ENCODE measurements at places on chromosomes 2 and 18.
A peak's percentile ranks its signal among the peaks of the same experiment; 100 is the strongest.

GRCh38 chr2:190323406-190323805 is 3.8 kb upstream of the HIBCH start:
- DNase-seq, result no peak

- no peak for DNase-seq
These were observed 736.5 kb downstream of the EPHA4 start for GRCh38 chr2:220835583-220835982.

DNA sequence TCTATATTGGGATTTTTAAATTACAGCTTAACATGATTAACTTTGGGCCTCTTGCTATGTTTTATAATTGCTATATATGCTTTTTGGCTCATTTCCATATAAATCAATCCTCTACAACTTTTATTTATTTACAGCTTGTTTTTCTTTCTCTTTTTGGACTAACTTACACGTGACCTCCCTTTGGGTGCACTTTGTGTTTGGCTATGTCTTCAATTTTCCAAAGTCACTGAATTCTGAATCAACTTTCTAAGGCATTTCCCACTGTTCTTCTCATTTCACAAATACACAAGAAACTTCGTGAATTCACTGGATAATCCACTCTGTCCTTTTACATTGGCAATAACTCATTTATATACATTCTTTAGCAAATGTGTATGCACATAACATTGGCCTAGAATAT is 5.4 kb upstream of the CPS1 start:
- no peak for DNase-seq

- no peak for DNase-seq
These were observed 148.8 kb downstream of the WDSUB1 start for GRCh38 chr2:159137511-159138241.

DNA sequence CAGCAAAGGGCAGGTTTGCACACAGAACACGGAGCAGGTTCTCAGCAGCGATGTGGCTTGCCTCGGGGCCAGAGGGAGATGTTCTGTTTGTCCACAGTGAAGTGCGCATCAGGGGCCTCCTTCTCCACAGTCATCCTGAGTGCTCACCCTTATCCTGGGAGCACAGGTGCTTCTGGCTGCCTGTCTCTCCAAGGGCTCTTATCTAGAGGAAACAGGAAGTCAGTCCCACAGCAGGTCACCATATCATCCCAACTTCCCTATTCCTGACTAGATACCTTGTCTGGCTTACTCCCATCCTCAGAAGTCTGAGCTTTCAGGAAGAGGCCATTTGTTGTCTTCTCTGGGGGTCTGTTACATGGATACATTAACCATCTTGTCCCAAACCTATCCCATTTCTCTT is at the start of gene CD207:
Gene CD207, minus strand, starts transcription at position 174 of the 400 bp plus-strand sequence. Its CDS starts 40 bp downstream, at position 134.
- no peak for DNase-seq

- DNase-seq, result no peak
These were observed 33.7 kb upstream of the LBH start for GRCh38 chr2:30197570-30198192.

GRCh38 chr2:197179744-197180498 is 130.7 kb downstream of the ANKRD44 start:
- DNase-seq, result no peak

GRCh38 chr2:3251946-3252345 is 125.7 kb downstream of the EIPR1 start:
- DNase-seq, result no peak

GRCh38 chr2:28469304-28469703 is 26.6 kb upstream of the PLB1 start:
- no peak for DNase-seq

DNA sequence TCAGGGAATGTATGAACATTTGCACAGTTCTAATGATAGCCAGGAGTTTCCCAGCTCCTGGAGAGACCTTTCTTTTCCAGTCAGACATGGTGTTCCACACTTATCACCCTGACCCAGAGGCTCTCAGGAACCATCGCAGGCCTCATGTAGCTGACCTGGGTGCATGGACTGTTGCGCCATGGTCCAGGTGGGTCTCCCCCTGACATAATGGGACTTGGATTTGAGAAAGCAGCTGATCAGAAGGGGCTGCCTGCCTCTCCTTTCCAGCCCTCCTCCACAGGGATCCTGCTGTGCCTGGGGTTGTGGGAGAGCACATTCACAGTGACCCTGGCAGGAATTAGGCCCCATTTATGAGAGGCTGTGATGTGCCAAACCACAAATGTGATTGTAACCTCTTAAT is 133.4 kb upstream of the ALPP start:
- DNase-seq, result no peak

DNA sequence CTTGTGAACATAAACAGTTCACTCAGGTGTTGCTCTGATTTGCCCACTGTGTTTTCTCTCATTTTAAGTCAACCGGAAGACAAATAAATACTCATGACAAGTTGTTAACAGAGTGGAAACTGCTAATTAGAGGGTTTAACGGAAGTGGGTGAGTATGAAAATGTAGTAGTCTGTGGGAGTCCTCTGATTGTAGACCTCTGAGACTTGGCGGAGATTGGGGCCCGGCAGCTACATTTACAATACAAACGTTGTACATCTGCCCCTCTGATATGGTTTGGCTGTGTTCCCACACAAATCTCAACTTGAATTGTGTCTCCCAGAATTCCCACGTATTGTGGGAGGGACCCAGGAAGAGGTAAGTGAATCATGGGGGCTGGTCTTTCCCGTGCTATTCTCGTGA is 107.3 kb upstream of the FAM98A start:
- DNase-seq, result no peak

DNA sequence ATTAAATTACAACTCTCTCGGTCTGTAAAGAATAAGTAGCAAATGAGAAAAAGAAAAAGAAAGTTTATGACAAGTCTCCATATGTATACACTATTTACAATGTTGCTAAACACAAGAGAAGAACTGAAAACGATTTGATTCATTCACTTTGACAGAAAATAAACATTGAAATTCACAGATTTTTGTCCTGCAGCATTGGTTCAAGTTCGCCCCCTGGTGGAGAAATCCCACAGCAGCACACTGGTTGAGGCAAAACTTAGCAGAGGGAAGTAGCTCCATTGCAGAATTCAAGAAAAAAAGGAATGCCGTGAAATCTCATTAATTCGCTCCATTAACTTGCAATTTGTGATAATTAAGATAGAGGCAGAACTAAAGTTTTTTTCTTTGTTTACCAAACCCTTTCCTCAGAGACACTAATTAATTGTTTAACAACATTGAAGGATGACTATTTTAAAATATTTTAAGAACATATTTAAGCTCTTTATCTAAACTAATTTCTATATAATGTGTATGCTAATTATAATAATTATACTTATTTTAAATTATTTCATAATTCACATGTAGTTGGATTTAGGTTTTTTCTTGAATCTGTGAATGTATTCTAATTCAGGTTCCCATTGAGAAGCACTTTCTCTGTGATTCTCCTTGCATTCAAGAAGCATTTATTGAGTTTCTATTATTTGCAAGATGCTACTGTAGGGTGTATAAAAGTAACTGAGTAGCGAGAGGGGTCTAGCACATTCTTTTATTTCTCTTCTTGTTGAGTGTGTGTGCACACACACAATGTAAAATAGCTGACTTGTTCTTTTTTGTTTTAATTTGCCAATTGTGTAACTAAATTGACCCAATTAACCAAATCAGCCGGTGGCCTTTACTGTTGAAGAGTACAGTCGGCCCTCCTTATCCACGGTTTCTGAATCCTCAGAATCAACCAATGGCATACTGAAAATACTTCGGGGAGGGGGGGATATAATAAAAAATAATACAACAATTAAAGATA is 74.1 kb downstream of the COL4A3 start:
- DNase-seq, result peak; percentile 2

GRCh38 chr2:160635488-160635887 is 141.9 kb upstream of the RBMS1 start:
- no peak for DNase-seq

- no peak for DNase-seq
These were observed at the start of gene FAP for GRCh38 chr2:162243294-162243693. Gene FAP, minus strand, starts transcription at chr2:162243445. Its CDS starts 118 bp downstream, at chr2:162243327.

GRCh38 chr18:59189008-59189407 is 30.9 kb upstream of the GRP start:
- no peak for DNase-seq

- peak; percentile 69 for DNase-seq
These were observed 160 bp downstream of the SPTBN1 start for GRCh38 chr2:54456362-54456611.

DNA sequence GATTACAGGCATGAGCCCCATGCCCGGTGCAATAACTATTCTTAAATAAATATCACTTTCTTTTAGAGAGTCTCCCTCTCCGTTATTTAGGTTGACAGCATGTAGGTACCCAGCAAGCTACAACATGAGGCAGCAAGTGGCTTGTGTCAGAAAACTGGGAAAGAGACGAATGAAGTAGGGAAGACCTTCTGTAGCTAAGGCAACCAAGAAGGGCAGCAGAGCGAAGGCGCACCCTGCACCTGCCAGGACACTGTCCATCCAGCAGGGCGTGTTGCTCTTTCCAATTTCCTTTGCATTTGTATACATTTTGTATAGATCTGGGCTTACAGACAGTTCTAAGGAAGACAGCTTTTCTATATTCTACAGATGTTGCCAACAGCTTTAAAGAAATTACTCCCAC is 48.1 kb downstream of the FAM228A start:
- no peak for DNase-seq

- DNase-seq, result no peak
These were observed 44.2 kb downstream of the GPD2 start for GRCh38 chr2:156480376-156480775.

DNA sequence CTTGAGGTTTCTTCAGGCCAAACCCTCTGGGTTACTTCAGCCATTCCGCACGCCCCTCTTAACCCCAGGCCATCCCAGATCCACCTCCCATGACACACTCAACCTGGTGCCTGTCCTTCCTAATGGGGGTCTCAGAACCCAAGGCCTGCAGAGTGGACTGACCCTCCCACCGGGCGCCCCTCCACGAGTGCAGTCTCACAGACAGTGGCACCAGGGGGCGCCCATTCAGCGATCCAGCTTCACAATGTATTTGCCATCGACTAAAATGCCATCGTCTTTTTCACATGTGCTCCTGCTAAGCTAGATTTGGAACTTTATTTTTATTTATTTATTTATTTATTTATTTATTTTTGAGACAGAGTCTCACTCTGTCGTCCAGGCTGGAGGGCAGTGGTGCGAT is 38.5 kb downstream of the INPP5D start:
- DNase-seq, result no peak

DNA sequence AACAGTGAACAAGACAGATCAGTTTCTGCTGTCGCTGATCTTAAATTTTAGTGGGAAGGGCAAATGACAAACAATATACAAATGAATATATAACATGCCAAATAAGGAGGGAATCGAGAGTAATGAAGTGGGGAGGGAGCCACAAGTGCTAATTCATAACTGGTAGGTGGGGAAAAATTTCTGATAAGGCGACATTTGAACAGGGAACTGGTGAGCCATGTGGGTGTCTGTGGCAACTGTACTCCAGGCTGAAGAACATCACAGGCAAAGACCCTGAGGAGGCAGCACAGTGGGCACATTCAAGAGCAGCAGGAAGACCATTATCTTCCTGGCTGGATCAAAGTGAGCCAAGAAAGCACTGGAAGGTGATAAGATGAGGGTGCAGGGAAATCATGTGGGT is 51.6 kb upstream of the CD28 start:
- DNase-seq, result no peak

DNA sequence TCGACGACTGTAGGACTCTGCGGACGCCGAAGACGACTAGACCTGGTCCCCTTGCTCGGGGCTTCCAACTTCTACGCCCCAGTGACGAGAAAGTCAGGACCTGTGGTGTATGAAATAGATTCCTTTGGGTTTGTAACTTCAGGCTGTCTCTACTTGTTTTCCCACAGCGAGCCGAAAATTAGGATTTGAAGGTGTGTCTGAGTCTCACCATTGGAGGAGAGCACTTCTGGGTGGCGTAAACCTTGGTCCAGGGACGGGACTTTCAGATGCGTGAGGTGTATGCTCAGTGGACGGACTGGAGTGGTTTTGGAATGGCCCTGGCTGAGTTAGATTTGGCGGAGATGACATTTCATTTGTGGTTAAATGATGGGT is 1.3 kb downstream of the BIRC6 start:
- DNase-seq, result peak; percentile 26

- DNase-seq, result no peak
These were observed 493.1 kb downstream of the SOCS6 start for GRCh38 chr18:70781860-70782453.

GRCh38 chr2:5387406-5387805 is 304.8 kb upstream of the SOX11 start:
- DNase-seq, result no peak

DNA sequence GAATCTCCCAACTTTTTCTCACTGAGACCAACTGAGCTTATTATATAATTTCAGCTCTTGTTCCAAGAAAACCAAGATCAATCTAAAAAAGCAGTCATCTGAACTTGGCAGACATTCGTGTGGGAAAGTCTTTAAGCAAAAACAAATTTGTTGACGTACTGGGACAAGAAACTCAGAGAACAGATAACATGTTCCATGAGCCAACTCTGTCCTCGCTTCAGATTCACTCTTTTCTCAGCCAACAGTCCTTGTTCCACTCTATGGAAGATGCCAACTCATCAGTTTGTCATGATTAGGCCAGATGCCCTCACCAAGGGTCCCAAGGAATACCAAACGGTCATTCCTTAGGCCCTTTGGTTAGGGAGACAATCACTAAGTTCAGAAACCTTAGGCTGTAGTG is 224.2 kb upstream of the CTAGE1 start:
- DNase-seq, result no peak

- DNase-seq, result no peak
These were observed 84.7 kb downstream of the ZNF407 start for GRCh38 chr18:74682141-74682990.

DNA sequence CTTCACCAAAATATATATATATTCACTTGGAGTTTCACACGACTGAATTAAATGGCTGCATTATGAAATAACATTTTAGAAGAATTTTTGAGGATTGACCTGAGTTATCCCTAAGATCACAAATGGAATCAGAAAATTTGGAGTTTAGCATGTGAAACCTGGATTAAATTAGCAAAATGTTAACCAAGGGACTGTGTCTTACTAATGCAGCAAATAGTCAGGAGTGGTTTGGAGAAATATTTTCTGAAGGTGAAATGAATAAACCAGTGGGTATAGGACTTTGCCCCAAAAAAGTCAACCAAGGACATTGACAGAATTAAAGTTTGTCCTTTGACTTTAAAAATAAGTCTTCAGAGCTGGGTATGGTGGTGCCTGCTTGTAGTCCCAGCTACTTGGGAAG is 111.2 kb downstream of the PRPF40A start:
- DNase-seq, result no peak

DNA sequence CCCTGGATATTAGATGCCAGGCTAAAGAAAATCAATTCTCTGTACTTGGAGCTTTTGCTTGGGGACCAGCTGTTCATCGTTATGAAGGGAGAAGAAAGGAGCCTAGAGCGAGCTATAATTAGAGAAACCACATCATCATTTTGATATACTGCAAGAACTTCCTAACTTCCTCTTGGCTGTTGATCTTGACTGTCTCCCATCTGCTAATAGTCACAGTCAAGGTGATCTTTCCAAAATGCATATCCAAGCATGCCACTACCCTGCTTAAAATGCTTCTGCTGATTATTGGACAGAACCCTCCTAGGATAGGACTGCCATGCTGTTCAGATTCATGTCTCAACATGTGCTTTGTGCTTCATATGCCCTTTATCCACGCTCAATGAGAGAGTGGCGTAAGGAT is 54.8 kb downstream of the RAPGEF4 start:
- DNase-seq, result no peak
